ENCODE measurements at places on chromosomes 7 and 10.
A peak's percentile ranks its signal among the peaks of the same experiment; 100 is the strongest.

- H3K27ac ChIP-seq = no peak overlapping the region
- no peaks in the 10 kb centered on the region for H3K4me1 ChIP-seq
- no peak overlapping the region for H3K4me3 ChIP-seq
- H3K27me3 ChIP-seq = no peaks in the 10 kb centered on the region
- H3K36me3 ChIP-seq = no peaks in the 10 kb centered on the region
Observed at GRCh38 chr7:107302250-107302847, 133.5 kb downstream of the HBP1 start.

- no peak overlapping the region for H3K4me3 ChIP-seq
- H3K4me1 ChIP-seq = no peaks in the 10 kb centered on the region
- no peaks in the 10 kb centered on the region for H3K36me3 ChIP-seq
- DNase-seq = no peak
- H3K27me3 ChIP-seq = no peaks in the 10 kb centered on the region
Observed at GRCh38 chr7:123220396-123220795, 20.6 kb upstream of the SLC13A1 start.

GRCh38 chr7:31583526-31583925, 69.6 kb downstream of the ITPRID1 start:
- no peaks in the 10 kb centered on the region for H3K27me3 ChIP-seq
- no peak for DNase-seq
- no peak overlapping the region for H3K27ac ChIP-seq
- no peak overlapping the region for H3K4me3 ChIP-seq
- H3K36me3 ChIP-seq = no peaks in the 10 kb centered on the region
- no peaks in the 10 kb centered on the region for H3K4me1 ChIP-seq

DNA sequence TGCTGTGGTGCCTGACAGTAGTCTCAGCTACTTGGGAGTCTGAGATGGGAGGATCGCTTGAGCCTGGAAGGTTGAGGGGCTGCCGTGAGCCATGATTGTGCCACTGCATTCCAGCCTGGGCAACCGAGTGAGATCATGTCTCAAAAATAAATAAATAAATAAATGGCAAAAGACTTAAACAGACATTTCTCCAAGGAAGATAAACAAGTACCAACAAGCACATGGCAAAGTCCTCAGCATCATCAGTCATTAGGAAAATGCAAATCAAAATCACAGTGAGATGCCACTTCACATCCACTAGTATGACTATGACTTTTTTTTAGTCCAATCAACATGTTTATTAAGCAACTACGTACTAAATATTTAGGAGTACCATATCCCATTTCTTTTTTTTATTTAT, 21.3 kb upstream of the KPNA7 start:
- no peaks in the 10 kb centered on the region for H3K27me3 ChIP-seq
- peaks cover 5% of the 10 kb centered on the region for H3K4me1 ChIP-seq
- H3K27ac ChIP-seq = no peak overlapping the region
- no peaks in the 10 kb centered on the region for H3K36me3 ChIP-seq
- no peak overlapping the region for H3K4me3 ChIP-seq

DNA sequence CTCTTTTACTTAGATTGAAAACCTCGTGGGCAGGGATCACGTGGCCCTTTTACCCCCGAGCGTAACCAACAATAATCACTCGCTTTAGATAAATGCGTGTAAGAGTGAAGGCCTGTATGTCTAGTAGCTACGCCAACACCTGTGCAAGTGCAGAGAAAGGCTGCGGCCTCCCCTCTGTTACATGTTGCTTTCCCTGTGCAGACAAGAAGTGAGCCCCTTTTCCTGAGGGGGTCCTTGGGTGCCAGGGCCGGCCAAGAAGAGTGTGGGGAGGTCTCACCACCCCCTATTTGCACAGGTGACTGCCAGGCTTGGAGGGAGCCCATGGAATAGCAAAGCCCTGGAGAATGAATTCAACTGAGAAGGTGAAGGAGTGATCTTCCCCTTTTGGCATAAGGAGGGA, 35.6 kb upstream of the CNPY1 start:
- no peak overlapping the region for H3K27ac ChIP-seq
- no peaks in the 10 kb centered on the region for H3K36me3 ChIP-seq
- no peak for DNase-seq
- H3K4me3 ChIP-seq = no peak overlapping the region
- H3K4me1 ChIP-seq = peaks cover 12% of the 10 kb centered on the region
- H3K27me3 ChIP-seq = peaks cover 18% of the 10 kb centered on the region

DNA sequence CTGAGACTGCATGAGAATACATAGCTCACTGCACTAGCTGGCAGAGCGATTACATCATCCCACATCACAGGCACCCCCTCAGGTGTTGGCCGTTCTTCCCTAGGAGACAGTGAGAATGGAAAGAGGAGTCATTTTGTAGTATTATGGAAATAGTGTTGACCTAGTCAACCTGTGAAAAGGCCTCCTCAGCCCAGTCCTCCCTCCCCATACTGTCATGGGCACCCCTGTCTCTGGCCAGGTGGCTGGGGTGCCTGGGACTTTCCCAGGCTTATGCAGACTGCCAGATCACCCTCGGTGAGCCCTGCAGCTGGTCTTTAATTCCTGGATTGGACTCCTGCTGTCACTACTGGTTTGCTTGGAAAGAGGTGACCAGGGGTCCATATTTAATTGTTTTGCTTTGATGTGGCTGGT, 4.0 kb downstream of the INPP5A start:
- no peak overlapping the region for H3K4me3 ChIP-seq
- H3K36me3 ChIP-seq = no peaks in the 10 kb centered on the region
- H3K27ac ChIP-seq = no peak overlapping the region
- H3K4me1 ChIP-seq = peaks cover 64% of the 10 kb centered on the region
- H3K27me3 ChIP-seq = no peaks in the 10 kb centered on the region

DNA sequence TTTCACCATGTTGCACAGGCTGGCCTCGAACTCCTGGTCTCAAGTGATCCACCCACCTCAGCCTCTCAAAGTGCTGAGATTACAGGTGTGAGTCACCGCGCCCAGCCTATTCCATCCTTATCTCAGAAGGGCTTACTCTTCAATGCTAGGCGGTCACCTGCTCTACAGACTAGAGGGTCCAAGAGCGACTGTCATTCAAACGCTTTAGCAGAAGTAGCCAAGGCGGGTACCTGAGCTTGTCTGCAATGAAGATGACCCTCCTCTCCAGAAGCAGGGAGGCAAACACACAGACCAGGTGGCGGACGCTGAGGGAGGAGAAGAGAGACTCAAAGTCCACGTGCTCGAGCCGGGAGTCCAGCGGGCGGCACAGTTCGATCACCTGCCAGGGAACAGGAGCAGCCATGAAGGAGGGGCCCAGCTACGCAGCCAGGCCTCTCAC, 65.1 kb upstream of the MKRN1 start:
- no peak for DNase-seq
- H3K4me1 ChIP-seq = peaks cover 12% of the 10 kb centered on the region
- H3K27ac ChIP-seq = no peak overlapping the region
- peaks cover 7% of the 10 kb centered on the region for H3K36me3 ChIP-seq
- no peaks in the 10 kb centered on the region for H3K27me3 ChIP-seq

DNA sequence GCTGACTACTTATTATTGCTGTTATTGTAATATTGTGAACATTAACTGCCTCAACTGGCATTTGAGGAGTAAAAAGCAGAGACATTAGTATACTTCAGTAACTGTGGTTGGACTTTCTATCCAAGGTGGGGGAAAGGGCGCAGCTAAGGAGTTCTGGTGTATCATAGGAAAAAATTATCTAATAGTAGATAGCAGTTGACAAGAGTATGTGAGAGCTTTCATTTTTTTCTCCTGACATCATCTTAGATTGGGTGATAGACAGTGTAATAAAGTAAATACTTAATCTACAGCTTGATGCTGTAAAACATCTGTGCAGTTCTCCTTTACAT, 68.9 kb downstream of the PHTF2 start:
- H3K36me3 ChIP-seq = no peaks in the 10 kb centered on the region
- H3K4me1 ChIP-seq = peaks cover 14% of the 10 kb centered on the region
- no peak overlapping the region for H3K4me3 ChIP-seq
- H3K27ac ChIP-seq = no peak overlapping the region
- DNase-seq = no peak

DNA sequence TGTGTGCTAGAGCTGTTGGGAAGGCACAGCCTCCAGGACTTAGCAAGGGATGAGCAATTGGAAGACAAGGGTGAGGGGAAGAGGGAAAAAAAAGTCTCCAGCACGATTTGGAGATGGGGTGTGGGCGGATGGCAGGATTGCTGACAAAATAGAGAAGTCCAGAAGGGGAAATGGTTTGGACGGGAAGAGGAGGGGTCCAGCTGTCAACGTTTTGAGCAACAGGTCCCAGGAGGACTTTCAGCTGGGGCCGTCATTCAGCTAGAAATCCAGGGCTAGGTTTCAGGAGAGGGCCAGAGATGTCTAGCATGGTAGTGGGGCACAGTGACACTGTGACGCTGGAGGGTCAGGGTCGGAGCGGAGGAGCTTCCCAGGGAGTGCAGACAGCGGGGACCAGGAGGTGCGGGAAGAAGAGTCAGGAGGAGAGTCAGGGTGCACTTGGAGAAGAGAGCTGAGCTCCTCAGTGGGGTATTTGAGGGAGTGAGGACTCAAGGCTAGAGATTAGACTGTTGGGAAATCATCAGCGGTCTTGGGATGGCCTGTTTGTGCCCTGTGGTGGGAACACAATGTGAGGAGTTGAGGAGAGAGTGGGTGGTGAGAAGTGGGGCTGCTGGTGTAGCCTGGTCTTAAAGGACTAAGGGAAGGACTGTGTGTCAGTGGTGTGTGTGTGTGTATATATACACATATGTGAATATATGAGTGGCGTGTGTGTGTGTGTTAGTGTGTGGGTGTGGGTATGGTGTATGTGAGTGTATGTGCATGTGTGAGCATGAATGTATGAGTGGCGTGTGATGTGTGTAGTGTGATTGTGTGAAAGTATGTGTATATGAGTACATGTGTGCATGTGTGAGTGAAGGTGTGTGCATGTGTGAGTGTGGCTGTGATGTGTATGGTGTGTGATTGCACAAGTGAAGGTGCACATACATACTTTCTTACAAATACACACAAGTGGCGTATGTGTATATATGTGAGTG, 3.8 kb downstream of the ZYX start:
- H3K27me3 ChIP-seq = no peaks in the 10 kb centered on the region
- peaks cover 70% of the 10 kb centered on the region for H3K4me1 ChIP-seq
- peak overlapping the region; percentile 74 for H3K4me3 ChIP-seq
- peak overlapping the region; percentile 95 for H3K27ac ChIP-seq
- DNase-seq = no peak
- H3K36me3 ChIP-seq = peaks cover 27% of the 10 kb centered on the region

DNA sequence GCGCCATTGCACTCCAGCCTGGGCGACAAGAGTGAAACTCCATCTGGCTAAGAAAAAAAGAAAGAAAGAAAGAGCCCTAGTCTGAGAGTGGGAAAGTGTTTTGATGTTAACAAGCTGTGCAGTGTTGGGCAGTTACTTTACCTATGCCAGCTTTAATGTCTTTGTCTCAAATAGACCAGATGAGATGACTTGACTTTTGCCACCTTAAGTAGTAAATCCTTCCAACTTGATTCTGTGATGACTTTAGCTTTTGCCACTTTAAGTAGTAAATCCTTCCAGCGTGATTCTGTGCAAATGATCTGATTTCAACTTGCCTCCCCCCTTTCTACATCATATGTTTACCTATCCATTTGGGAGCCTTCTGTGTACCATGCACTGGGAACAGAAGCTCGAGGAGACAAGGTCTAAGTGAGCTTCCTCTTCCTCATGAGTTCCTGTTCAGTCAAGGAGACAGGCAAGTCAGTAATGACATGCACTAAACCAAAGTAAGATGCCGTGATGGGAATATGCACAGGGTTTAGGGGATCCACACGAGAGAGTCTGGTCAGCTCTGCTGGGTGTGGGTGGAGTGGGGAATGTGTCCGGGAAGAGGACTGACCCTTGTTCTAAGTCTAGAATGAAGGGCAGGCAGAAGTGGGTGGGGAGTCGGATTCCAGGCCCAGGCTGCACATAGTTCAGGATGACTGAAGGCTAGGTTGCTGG, 17.2 kb downstream of the INPP5F start:
- no peak overlapping the region for H3K4me3 ChIP-seq
- no peaks in the 10 kb centered on the region for H3K36me3 ChIP-seq
- peaks cover 8% of the 10 kb centered on the region for H3K4me1 ChIP-seq

DNA sequence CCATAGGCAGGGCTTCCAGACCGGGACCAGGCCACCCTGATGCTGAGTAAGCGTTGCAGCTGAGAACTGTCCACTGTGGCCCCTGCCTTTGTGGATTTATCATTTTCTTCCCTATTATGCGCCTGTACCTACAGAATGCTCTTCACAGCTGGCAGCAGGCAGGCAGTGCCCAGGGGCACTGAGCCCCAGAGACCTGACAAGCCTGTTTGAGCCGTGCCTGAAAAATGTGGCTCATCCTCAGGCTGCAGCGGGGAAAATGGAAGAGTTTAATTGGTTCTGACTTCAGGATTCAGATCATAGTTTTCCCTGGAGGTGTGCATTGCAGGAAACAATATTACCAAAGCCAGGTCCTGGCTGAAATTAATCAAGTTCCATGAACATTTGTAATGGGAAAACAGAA, 200.2 kb downstream of the ZNF438 start:
- no peak overlapping the region for H3K4me3 ChIP-seq
- no peaks in the 10 kb centered on the region for H3K36me3 ChIP-seq
- DNase-seq = peak; percentile 64
- H3K27ac ChIP-seq = no peak overlapping the region

DNA sequence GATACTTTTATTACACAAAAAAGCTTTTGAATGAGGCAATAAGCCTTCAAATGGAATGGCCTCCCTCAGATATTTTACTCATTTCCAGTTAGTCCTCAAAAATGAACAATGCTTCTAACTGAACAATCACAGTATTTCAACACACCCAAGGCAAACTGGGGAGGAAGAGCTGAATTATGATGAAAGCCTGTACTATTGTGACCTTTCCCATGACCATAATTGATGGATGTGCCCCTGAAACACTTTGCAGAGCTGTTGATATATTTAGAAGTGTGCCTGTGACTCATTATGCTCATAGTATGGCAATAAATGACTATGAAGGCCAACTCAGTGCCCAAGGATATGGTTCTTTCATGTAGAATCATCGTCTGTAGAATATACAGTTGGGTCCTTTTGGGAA, 248.1 kb downstream of the AHR start:
- no peak overlapping the region for H3K4me3 ChIP-seq
- peak overlapping the region; percentile 78 for H3K27ac ChIP-seq
- peaks cover 4% of the 10 kb centered on the region for H3K4me1 ChIP-seq
- no peak for DNase-seq

- H3K27me3 ChIP-seq = no peaks in the 10 kb centered on the region
- H3K4me3 ChIP-seq = no peak overlapping the region
- H3K4me1 ChIP-seq = no peaks in the 10 kb centered on the region
Observed at GRCh38 chr10:15747632-15748031, 27.9 kb upstream of the ITGA8 start.

- no peaks in the 10 kb centered on the region for H3K36me3 ChIP-seq
- H3K27ac ChIP-seq = no peak within 1 kb of the TSS
- H3K4me1 ChIP-seq = no peaks in the 10 kb centered on the region
- no peak for DNase-seq
- no peak within 1 kb of the TSS for H3K4me3 ChIP-seq
Observed at GRCh38 chr7:144069511-144069910, at the start of gene OR2A25. OR2A25 (plus strand) TSS chr7:144069811; CDS start chr7:144074220, 4,409 bp downstream.

- no peak overlapping the region for H3K27ac ChIP-seq
- H3K27me3 ChIP-seq = no peaks in the 10 kb centered on the region
- no peak overlapping the region for H3K4me3 ChIP-seq
- no peak for DNase-seq
Observed at GRCh38 chr10:62788861-62789467, 15.6 kb upstream of the ADO start.

GRCh38 chr10:47092831-47093230, 181.6 kb downstream of the PTPN20 start:
- H3K4me3 ChIP-seq = no peak overlapping the region
- H3K27ac ChIP-seq = no peak overlapping the region
- H3K4me1 ChIP-seq = no peaks in the 10 kb centered on the region
- H3K36me3 ChIP-seq = no peaks in the 10 kb centered on the region
- no peak for DNase-seq

Data from suprapubic skin (tissue), 4 donors.